AG04450 (cell line): ENCODE measurements at places on chromosomes 12 and 14.

DNA sequence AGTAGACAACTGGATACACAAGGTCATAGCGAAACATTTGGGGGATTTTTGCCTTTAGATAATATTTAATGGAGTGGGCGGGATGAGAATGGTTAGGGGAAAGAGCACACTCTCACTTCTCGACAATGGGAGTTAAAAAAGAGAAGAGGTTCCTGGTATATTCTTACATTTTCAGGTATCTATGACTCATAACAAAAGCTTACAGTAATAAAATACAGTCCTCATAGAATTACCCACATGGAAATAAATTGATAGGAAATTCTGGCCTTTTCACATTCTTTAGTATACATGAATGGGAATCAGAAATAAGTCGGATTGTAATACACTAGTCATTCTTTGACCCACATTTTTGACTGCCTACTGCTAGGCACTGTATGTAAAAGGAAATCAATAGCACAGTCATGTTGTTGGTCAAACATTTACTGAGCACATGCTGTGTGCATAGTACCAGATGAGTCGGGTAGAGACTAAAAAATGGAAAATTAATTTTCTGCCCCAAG is 8.2 kb upstream of the CRADD start:
- no peak for DNase-seq

GRCh38 chr12:53975479-53976152 is 862 bp upstream of the HOTAIR start:
- DNase-seq = no peak

GRCh38 chr12:42704340-42704739 is 114.8 kb upstream of the PRICKLE1 start:
- DNase-seq = no peak

DNA sequence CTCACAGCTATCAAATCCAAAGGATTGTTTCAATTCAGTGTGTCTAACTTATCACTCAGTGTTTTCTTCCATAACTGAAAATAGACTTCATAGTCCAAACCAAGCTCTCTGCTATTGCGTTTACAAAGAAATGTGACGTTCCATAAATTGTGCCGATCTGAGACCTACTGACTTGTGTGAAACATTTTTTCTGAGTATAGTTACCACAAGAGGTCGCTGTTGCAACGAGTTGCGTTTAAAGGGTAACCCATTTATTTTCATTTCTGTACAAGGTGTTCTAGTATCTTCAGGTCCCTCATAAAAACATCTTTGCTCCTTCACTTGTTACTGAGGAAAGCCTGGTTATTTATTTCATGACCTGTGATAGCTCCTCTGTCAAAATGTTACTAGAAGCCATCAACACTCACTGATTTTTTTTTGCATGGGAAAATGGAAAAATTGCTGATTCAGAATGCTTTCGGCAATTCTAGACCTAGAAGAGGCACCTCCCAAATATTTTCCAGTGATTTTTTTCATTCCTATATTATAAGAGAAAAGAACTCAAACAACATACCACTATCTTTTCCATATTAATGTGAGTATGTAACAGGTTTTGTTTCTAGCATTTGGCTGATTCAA is 60.9 kb upstream of the OR4E1 start:
- no peak for DNase-seq

GRCh38 chr12:93729934-93730333 is 52.8 kb downstream of the CRADD start:
- no peak for DNase-seq

DNA sequence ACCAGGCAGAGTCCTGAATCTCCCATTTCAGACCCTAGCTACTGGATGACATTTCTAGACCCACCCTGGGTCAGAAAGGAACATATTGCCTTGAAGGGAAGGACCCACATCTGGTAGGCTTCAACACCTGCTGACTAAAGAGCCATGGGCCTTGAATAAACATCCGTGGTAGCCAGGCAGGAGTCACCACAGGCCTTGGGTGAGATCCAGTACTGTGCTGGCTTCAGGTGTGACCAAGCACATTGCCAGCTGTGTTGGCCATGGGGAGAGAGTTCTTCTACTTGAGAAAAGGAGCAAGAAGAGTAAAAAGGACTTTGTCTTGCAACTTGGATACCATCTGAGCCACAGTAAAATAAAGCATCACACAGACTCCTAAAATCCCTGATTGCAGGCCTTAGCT is 332.6 kb downstream of the SLC16A7 start:
- DNase-seq = no peak
